Nucleus accumbens (tissue), 56 donors: ENCODE measurements at places on chromosomes 11 and 22.

GRCh38 chr11:62122076-62122475 is 1.7 kb upstream of the INCENP start:
- no peak for DNase-seq

DNA sequence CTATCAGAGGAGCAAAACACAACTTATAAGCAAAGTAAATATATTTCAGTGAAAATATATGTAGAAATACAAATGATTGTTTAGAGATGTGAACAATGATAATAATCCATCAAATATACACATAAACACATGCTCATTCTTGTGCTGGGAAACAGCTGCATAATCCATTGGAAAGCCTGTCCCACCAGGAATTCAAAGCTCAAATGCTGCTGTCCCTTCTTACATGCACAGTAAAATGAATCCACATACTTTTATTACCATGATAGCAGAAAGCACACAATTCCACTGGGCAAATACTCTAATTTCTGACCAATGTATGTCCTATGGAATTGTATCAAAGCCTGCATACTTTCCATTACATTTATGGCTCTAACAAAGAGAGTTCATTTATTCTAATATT is 44.5 kb downstream of the SOX6 start:
- no peak for DNase-seq

- DNase-seq = no peak
Measured at GRCh38 chr22:39943953-39944872, 16.0 kb upstream of the TMA7B start.

DNA sequence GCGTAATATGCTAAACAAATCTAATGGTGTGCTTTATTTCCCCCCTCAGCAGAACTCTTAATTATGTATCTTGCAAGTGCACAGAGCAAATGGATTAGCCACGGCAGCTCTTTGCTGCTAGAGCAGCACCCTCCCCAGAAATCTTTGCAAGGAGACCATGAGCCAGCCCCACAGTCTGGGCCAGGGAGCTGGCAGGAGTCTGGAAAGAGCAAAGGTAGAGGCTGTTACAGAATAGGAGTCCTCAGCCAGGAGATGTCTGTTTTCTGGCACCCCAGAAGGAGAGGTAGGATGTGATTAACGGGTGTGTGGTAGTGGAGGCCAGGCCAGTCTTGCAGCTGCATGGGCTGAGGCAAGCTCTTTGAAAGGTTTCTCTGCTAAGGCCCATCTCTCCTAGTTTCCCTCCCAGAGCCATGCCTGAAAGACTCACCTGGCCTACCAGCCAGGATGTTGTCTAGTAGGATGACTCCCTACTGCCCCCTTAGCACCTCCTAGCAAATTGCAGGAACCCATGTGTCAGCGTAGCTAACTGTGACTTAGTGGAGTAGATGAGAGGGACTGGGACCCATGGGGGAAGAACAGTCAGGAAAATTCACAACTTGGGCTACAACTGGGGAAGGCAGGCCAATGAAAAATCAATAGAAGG is 557.2 kb downstream of the BUD13 start:
- no peak for DNase-seq

- no peak for DNase-seq
Measured at GRCh38 chr22:31977939-31978338, 33.6 kb downstream of the YWHAH start.

DNA sequence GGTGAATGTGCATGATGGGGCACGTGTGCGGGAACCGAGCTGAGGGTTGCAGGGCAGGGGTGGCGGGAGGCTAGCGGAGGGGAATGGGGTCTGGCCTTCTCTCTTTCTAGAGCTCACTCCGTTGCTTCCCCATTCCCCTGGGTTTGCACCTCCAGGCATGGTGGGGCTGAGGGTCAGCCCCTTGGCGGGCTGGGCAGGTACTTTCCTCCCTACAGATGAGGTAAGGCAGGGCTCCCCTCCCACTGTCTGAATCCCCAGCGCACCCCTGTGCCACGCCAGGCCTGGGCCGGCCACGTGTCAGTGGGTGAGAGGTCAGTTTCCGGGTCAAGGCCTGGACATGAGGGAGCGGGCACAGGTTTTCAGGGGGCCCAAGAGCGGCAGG is 8.9 kb downstream of the SUSD2 start:
- DNase-seq = no peak

DNA sequence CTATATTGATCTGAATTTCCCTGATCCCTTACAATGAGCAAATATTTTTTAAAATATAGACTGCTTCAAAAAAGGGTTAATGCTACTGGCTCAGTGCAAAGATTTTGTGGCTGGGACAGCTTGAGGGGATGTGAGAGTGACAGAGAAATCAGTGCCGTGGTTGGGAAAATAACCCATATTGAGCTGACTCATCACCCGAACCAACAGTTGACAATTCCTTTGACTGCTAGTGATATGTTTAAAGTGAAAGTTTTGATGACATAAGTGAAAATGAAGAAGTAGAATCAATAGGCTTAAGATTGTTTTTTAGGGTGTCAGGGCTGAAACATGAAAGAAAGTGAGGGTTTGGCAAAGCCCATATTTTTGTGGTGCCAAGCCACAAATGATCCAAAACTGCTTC is 257.1 kb upstream of the TENM4 start:
- DNase-seq = no peak

GRCh38 chr22:38012604-38013072 is 28.3 kb upstream of the SOX10 start:
- DNase-seq = no peak

GRCh38 chr11:46472662-46472994 is 81.1 kb upstream of the CHRM4 start:
- no peak for DNase-seq

DNA sequence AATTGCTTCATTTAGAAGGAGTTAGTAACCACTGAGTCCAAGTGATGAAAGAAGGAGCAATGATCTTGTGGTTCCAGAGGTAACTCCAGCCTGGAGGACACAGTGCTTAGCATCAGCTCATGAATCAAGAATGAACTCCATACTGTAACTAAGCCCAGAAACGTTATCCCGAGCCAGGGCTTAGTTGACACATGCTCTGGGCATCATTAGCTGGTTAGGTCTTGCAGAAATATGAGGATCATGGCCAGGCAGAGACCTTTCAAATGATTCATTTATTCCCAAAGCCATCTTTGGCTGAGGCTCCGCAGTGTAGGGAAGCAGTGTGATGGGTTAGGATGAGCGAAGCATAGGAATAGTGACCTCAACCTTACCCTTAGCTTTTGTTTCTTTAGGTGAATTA is 277.4 kb downstream of the FAM76B start:
- no peak for DNase-seq

DNA sequence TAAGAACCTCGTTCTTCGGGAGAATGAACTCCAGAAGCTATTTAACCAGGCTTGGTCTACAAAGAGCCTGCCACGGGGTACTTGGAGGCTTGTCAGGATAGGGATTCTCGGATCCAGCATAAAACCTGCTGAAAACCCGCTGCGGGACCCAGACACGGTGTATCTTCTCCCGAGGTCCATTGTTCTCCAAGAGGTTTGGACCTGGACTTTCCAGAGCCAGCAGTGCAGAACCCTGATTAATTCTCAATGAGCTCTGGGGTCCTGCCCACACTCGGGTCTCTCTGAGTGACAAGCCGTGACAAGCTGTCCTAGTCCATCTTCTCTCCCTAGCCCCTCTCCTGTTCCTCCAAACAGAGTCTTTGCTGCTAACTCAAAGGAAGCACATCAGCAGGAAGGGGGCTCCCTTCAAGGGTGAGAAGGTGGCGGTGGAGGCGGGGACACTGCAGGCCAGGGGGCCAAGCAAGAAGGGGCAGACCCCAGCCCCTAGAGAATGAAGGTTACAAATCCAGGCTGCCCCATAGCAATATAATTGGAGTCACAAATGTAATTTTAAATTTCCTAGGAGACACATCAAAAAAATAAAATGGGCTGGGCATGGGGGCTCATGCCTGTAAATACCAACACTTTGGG is 12.2 kb downstream of the SHANK2 start:
- DNase-seq = no peak

- no peak for DNase-seq
Measured at GRCh38 chr11:46519351-46519750, 74.5 kb downstream of the AMBRA1 start.

DNA sequence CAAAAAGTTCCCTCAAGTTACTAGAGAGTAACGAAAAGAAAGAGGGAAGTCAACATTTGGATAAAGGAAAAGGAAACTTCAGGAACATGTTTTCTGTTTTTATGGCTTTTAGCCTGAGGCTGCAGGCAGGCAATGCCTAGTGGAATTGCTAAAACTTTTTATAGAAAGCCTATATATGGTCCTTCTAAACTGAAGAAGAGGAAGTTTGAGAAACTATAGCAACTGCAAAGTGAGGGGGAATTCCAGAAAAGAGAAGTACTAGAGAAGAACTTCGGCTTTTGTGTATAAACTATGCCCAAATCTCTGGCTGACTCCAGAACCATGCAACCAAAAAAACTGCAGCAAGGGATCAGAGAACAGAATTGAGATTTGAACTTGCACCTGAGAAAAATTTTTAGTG is 74.3 kb upstream of the ARHGAP42 start:
- DNase-seq = no peak

GRCh38 chr11:63012430-63012829 is 3.2 kb downstream of the SLC22A8 start:
- no peak for DNase-seq

GRCh38 chr22:40044870-40045834 is 50.4 kb downstream of the FAM83F start:
- DNase-seq = peak; percentile 20

DNA sequence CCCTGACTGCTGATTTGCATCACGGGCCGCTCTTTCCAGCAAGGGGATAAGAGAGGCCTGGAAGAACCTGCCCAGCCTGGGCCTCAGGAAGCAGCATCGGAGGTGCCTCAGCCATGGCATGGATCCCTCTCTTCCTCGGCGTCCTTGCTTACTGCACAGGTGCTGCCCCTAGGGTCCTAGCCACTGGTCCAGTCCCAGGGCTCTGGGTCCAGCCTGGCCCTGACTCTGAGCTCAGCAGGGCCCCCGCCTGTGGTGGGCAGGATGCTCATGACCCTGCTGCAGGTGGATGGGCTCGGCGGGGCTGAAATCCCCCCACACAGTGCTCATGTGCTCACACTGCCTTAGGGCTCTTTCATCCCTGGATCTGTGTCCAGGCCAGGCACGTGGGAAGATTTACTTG is 7.0 kb upstream of the IGLL5 start:
- DNase-seq = no peak

GRCh38 chr11:128955636-128956035 is 13.0 kb upstream of the TP53AIP1 start:
- DNase-seq = no peak

DNA sequence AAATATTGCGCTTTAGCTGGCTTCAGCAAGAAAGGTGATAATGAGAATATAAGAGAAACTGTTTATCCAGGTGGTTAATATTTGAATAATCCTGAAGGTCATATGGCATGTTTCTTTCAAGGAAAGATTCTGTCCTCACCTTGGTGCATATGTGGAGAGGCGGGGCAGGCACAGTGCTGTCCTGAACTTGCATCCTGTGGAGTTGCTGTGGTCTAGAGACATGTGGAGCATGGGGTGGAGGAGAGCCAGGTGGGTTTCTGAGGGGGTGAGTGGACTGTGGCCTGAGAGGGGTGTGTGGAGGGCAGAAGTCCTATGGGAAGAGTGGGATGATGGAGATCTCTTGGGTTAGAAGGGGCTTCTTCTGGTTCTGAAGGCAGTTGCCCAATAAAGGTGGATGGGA is 65.5 kb downstream of the GRIK4 start:
- no peak for DNase-seq

GRCh38 chr11:37026326-37026725 is 428.3 kb upstream of the RAG2 start:
- no peak for DNase-seq

DNA sequence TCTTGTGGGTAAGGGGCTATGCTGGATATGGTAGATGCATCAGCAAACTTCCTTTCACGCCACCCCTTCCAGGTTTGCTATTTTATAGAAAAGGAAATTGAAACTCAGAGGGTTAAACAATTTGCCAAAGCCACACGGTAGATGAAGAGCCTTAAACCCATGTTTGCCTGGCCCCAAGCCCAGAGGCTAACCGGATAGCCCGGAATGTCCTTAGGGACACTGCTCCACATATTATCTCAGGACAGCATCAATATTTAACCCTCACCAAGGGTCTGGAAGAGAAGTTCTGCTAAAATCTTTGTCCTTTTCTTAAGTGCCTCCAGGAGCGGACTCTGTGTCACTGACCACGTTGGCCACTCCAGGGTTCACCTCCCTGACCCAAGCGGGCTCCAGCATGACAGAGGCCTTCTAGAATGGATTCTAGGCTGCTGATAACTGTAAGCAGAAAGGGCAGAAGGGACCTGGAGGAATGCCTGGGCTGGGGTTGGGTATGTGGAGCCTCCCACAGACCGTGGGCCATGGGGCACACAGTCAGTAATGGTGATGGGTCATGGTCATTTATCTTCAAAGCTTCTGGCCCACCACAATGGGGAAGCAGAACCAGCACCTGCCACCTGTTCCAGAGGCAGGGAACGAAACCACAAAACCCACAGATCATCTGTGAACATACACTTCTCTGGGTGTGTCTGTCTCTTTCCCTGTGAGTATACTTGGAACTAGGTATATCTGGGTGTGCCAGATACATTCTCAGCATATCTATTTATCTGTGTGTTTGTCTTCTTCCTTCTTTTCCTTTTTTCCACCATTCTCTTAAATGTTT is 5.4 kb upstream of the TMEM86A start:
- DNase-seq = no peak

- DNase-seq = no peak
Measured at GRCh38 chr11:11069841-11070835, 212.3 kb upstream of the ZBED5 start.

DNA sequence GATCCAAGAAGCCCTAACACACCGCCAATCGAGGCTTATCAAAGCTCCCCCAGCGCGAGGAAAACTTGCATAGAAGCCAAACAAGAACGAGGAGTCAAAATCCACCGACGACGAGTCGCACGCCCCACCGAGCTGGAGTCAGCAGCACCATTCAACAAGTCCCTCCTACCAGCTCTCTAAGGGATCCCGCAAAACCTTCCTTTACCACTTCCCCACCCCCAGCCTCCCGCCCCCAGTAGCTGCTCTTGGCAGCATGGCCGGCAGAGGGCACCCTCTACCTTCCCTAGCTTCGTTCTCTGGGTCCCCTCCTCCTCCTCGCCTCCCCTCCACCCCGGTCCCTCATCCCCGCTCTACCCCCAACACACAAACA is 1.4 kb downstream of the BDNF start:
- DNase-seq = no peak
